ENCODE measurements at places on chromosomes 1 and 21. TPM values are rescaled to one million over a fixed set of nuclear protein-coding genes. Genes with fewer than 3 reads are reported as not detected.
A peak's percentile ranks its signal among the peaks of the same experiment; 100 is the strongest.

GRCh38 chr1:14913482-14914177 lies 239.9 kb upstream of the TMEM51 start:
- DNase-seq = no peak

GRCh38 chr1:171716616-171717015 lies 25.2 kb downstream of the VAMP4 start:
- no peak for DNase-seq

- DNase-seq = no peak
Measured at GRCh38 chr1:201184307-201185122, 6.1 kb upstream of the IGFN1 start.

DNA sequence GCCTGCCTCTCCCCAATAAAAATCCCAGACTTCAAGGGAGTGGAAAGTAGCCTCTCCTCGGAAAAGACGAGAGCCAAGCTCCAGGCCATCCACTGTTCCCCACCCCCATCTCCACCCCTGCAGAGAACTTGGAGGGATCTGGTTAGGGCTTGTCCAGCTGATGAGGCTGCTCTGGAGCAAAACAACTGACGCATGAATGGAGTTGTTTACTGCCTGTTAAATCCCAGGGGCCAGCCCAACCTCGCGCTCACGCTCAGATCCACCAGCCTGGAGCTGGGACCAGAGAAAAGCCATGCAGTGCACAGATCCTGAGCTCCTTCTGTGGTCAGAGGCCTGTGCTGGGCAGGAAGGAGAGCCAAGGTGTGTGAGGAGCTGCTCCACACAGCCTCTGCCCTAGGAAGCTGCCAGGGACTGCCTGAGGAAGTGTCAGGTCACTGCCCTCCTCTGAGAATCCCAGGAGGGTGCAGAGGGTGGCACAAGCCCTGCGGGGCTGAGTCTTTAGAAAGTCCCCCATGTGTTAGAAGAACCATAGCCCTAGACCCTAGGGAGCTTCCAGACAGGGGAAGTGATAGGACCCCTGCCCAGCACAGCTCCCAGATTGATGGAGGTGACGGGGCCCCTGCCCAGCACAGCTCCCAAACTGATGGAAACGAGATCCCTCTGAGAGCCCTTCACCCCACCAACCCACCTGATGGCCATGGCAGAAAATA lies 109.0 kb upstream of the IPO9 start:
- no peak for DNase-seq

DNA sequence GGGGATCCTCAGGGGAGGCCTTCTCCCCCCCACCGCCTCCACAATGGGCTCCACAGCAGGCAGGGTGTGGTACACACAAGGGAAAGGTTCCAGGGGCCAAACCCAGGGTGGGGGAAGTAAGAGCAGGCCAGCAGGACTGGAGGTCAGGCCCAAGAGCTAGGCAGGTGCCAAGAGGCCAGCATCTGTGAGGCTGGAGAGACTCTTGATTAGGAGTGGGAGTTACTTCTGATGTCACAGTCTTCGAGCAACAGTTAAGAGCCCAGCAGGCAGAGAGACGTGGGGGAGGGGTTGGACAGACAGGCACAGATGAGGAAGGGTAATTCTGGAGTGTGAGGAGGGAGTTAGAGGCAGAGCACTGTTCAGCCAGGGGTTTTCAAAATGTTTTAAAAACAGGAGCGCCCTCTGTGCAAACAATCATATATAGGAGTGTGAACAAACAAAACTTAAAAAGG lies 55.8 kb downstream of the SLC9A1 start:
- DNase-seq = no peak

GRCh38 chr1:64745181-64745985 lies 508 bp downstream of the RAVER2 start:
- peak; percentile 6 for DNase-seq

DNA sequence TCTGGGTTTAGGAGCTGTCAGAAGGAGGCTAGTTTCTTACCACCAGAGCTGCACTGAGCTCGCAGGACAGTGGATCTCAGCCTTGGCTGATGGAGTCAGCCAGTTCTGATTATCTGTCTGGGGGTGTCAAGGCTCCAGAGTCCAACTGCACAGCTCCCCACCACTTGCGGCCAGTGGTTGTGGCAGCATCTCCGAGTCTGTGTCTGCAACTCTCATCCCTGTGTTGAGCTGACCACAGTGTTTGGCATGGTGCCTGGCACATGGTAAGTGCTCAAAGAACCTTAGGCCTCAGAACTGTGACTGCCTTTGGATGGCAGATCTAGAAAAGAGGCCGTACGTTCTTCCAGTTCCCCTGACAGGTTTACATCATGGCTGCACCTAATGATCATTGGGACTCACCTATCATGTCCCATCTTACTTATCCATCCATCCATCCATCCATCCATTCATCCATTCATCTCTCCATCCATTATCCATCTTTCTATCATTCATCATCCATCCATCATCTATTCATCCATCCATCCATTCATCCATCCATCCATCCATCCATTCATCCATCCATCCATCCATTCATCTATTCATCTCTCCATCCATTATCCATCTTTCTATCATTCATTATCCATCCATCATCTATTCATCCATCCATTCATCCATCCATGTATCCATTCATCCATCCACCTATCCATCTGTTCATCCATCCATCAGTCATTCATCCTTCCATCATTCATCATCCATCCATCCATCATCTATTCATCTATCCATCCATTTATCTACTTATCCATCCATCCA lies 114.5 kb downstream of the CRYAA start:
- DNase-seq = no peak

DNA sequence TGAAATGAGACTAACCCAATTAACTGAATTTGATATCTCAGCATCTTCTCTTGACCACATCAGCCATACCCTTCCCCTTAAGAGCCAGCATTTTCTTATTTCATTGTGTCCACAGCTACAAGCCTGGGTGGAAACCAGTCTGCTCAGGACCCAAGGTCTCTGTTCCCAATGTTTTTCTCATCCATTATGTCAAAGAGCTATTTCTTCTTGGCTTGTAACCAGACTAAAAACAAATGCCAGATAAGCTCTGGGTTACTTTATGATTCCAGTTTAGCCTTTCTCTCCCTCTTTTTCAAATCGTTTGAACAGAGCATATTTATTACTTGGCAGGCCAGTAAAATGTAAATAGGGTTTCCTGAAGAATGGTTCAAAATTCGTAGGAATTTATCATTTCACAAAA lies 109.3 kb upstream of the SPATA6 start:
- no peak for DNase-seq

- no peak for DNase-seq
Measured at GRCh38 chr1:33123266-33123665, 42.3 kb downstream of the AZIN2 start.

Gene SLFNL1
- not detected for polyA plus RNA-seq

Gene GALE
- polyA plus RNA-seq = 8.0 TPM

Gene INAVA
- polyA plus RNA-seq = 0.30 TPM

All from CD4-positive, CD25-positive, alpha-beta regulatory T cell (primary cell).